ENCODE measurements at places on chromosomes 12 and 14.

GRCh38 chr12:108254030-108254429 is 85.1 kb downstream of the CMKLR1 start:
- no peak for DNase-seq

DNA sequence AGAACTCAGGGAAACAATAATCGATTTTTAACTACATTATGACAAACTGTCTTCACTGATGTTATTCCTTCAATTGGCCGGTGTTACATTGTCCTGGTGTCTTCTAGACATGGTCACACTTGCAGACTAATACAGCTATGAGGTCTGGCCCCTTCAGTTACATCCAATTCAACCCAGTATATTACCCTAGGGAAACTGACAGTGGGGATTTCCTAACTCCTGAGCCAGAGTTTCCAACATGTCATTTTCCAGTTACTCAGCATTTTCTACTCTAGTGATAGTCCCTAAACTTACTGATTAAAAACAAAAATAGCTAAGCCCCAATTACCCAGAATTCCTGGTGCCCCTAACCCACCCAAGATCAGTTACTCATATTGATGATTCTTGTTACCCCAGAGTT is 21.1 kb downstream of the IFNG start:
- DNase-seq = no peak

- DNase-seq = no peak
Measured at GRCh38 chr14:104701383-104702076, 12.1 kb downstream of the INF2 start.

DNA sequence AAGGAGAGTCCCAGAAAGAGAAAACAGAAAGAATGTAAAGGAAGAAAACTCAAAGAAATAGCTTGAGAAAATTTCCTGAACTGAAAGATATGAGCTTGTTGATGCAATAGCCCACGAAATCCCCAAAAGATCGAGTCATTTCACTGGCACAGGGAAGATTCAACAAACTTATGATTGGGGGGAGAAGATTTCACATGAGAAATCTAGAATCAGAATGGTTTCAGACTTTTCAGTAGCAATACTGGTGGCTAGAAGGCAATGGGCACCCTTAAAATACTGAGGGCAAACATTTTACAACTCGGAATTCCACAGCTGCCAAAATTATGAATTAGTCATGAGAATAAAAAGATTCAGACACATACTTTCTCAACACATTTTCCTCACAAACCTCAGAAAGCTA is 8.9 kb upstream of the KRT7 start:
- no peak for DNase-seq

DNA sequence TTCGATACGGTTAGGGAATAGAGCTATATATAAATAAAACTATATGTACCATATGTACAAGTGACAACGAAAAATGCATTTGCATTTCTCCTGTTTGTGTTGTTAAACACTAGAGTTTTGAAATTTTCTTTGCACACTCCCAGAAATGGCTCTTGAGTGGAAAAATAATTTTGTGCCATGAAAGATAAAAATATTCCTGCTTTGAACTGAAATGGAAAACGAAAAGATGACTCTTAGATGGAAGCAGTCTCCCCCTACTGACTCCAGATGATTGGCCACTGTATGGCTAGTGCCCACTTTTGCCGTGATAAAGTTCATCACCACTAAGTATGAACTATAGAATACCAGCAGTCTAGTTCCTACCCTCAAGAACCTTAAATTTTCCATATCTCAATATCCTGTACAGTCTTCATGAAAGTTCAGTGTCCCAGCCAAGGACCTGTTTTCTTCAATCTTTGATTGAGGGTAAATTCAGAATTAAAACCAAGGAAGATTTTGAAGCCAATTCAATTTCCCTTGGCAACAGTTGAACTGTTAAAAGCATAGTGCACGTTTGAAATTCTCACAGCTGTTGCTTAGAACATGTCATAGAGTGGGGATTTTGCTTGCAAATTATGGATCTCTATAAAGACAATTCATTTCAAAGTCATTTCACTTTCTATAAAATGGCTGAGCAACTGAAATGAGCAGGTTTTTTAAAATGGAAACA is 1.6 kb upstream of the PPP2R5E start:
- no peak for DNase-seq

- DNase-seq = peak; percentile 23
Measured at GRCh38 chr12:107131832-107132616, 38.7 kb upstream of the CRY1 start.

GRCh38 chr12:11171969-11172675 is 1.1 kb downstream of the SMIM10L1 start:
- DNase-seq = no peak

DNA sequence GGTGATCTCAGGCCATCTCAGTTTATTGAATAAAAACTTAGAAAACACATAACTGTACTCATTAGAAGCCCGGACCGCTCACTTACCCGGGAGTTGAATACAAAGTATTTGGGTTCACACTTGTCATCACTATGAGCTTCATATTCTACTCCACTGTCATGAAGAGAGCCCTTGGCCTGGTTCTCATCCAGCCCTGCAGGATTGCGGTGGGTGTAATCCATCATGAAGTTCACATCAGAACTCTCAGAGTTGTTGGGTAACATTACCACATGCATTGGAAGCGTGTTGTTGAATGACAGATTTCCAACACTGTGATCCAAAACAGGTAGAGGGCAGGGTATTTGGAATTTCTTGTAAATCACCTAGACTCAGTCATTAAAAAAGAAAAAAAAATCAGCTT is 47.4 kb downstream of the SLC38A4 start:
- DNase-seq = no peak

- DNase-seq = no peak
Measured at GRCh38 chr12:120640861-120641833, 721 bp downstream of the CABP1 start.

- DNase-seq = no peak
Measured at GRCh38 chr12:76288218-76288617, 60.0 kb downstream of the BBS10 start.

- DNase-seq = peak; percentile 54
Measured at GRCh38 chr12:122471324-122472226, 29.2 kb downstream of the ZCCHC8 start.

- no peak for DNase-seq
Measured at GRCh38 chr14:97581016-97581415, 783.8 kb downstream of the VRK1 start.

DNA sequence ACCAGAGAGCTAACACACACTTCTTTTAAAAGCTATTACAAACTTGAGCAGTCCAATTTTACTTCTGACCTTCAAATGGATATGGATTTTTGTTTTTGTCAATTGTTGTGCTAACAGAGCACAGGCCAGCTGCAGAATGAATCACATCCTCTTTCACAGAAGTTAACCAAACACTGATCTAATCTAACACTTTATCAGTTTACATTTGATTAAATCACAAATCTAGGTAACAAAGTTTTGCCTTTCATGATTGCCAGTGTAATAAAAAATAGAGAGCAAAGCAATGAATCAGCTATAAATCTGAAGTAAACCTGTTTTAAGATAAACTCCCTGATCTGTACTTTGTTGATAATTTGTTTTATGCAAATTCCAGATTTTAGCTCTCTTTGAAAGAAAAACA is 273.1 kb upstream of the RGS6 start:
- no peak for DNase-seq

- DNase-seq = no peak
Measured at GRCh38 chr14:23051141-23052057, 5.9 kb downstream of the CDH24 start.

- no peak for DNase-seq
Measured at GRCh38 chr12:6047249-6048237, 76.9 kb downstream of the VWF start.

DNA sequence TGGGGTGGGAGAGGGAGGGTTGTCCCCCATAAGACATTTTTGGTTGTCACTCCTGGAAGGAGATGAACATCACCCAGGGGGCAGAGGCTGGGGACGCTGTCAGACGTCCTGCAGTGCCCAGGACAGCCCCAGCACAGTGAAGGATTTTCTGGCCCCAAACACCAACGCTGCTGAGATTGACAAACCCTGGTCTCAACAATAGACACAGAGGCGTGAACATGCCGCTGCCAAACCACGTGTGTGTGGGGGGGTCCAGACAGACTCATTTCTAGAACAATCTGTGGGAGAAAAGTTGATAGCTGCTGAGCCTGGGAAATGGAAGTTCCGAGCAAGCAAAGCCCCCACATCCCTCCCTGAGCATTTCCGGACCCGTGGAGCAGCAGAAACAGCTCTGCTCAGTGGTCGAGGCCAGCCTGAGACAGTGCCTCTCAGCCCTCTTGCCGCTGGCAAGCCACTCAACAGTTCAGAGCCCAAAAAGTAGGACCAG is 43.8 kb upstream of the CLMN start:
- no peak for DNase-seq

DNA sequence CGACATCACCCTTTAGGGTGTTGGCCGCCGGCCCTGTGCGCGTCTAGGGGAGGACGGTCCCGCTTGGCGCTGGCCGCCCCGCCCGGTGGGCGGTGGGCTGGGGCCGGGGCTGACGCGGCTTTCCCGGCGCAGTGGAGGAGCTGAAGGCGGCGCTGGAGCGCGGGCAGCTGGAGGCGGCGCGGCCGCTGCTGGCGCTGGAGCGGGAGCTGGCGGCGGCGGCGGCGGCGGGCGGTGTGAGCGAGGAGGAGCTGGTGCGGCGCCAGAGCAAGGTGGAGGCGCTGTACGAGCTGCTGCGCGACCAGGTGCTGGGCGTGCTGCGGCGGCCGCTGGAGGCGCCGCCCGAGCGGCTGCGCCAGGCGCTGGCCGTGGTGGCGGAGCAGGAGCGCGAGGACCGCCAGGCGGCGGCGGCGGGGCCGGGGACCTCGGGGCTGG is 3.6 kb downstream of the TNFAIP2 start:
- DNase-seq = no peak

DNA sequence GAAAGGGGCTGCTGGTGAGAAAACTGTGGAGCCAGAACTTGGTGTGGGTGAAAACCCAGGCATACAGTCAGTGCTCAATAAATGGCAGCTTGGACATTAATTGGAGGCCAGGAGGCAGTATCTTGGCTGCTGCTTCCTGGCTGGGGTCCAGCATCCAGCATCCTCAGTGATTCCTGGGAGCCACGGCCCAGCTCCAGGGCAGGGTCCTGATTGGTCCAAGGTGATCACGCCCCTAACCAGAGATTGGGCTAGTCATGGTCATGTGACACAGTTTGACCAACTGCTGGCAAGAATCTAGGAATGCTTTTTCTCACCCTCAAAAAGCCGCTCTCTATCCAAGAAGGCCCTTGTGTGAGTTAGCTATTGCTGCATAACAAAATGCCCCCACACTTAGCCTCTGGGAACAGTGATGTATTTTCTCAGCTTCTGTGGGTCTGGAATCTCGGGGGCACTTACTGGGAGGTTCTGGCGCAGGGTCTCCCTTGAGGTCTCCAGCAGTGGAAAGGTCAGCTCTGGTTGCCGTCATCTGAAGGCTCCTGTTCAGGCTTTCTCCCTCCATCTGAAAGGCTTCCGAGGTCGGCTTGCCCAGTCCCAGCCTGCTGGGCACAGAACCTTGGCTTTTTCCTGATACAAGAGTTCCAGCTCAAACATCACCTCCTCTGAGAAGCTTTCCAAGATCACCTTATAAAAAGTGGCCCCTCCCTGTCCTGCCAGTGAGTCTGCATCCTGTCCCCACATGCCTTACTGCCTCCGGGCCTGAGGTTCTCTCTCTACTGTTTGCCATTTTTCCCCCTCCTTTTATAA is 119.2 kb upstream of the NCOR2 start:
- no peak for DNase-seq

GRCh38 chr12:65602610-65603295 is 221.5 kb upstream of the HMGA2 start:
- DNase-seq = peak; percentile 82

GRCh38 chr14:68936476-68936875 is 42.6 kb downstream of the ACTN1 start:
- no peak for DNase-seq

- DNase-seq = no peak
Measured at GRCh38 chr14:64826333-64826732, 53.4 kb downstream of the SPTB start.

- no peak for DNase-seq
Measured at GRCh38 chr12:98022961-98023360, 492.4 kb upstream of the TMPO start.

DNA sequence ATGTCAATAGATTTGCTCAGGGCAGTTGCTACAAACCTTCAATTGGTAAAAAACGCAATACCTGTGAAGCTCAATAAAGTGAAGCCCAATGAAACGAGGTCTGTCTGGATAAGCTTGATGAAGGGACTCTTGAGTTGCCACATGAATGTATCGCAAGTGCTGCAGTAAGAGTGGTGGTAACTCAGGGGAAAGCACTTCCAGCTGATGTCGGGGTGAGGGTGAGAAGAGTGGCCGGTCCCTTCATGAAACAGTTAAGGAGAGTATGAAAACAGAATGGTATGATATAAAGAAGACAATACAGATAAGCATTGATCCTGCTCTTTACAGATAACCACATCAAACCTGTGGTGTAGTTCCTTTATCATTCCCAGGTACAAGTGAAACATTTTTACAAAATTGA is 83.4 kb upstream of the EVL start:
- no peak for DNase-seq

- DNase-seq = no peak
Measured at GRCh38 chr12:127911291-127911690, 355.7 kb upstream of the TMEM132C start.

GRCh38 chr12:83827860-83828259 is 1084.7 kb downstream of the SLC6A15 start:
- no peak for DNase-seq

GRCh38 chr14:81070511-81070910 is 115.1 kb downstream of the TSHR start:
- no peak for DNase-seq

GRCh38 chr14:99141236-99141635 is 130.8 kb downstream of the BCL11B start:
- DNase-seq = no peak

- DNase-seq = no peak
Measured at GRCh38 chr12:122298071-122298748, 31.9 kb upstream of the VPS33A start.

GRCh38 chr12:18171571-18171970 is 81.6 kb upstream of the RERGL start:
- peak; percentile 28 for DNase-seq

Data from fibroblast of skin of left biceps (primary cell).